ENCODE measurements at places on chromosomes 2 and 18. TPM values are rescaled to one million over a fixed set of nuclear protein-coding genes. Genes with fewer than 3 reads are reported as not detected.

The SATB2 gene
- 2.0 TPM for total RNA-seq

The WDPCP gene
- total RNA-seq = 7.1 TPM

The HOXD11 gene
- not detected for total RNA-seq

The DCDC2C gene
- not detected for total RNA-seq

The TIMM21 gene
- 45.0 TPM for total RNA-seq

The HS1BP3 gene
- 25.1 TPM for total RNA-seq

The TRMT61B gene
- total RNA-seq = 12.0 TPM

The NYAP2 gene
- not detected for total RNA-seq

The RASGRP3 gene
- total RNA-seq = 15.7 TPM

The ATOH8 gene
- total RNA-seq = 23.8 TPM

The SP140 gene
- not detected for total RNA-seq

The C2orf42 gene
- 10.4 TPM for total RNA-seq

The TUBA3E gene
- not detected for total RNA-seq

The DSG1 gene
- not detected for total RNA-seq

The FEV gene
- total RNA-seq = not detected

The TUBA4A gene
- 14.0 TPM for total RNA-seq

The DNAJC5G gene
- not detected for total RNA-seq
